ENCODE measurements at places on chromosomes 6 and 20.

GRCh38 chr6:144711661-144712060 lies 426.5 kb downstream of the UTRN start:
- no peak for DNase-seq

GRCh38 chr20:9117548-9117947 lies 48.7 kb downstream of the PLCB4 start:
- no peak for DNase-seq

- no peak for DNase-seq
Observed at GRCh38 chr6:168372889-168373288, 53.3 kb upstream of the DACT2 start.

DNA sequence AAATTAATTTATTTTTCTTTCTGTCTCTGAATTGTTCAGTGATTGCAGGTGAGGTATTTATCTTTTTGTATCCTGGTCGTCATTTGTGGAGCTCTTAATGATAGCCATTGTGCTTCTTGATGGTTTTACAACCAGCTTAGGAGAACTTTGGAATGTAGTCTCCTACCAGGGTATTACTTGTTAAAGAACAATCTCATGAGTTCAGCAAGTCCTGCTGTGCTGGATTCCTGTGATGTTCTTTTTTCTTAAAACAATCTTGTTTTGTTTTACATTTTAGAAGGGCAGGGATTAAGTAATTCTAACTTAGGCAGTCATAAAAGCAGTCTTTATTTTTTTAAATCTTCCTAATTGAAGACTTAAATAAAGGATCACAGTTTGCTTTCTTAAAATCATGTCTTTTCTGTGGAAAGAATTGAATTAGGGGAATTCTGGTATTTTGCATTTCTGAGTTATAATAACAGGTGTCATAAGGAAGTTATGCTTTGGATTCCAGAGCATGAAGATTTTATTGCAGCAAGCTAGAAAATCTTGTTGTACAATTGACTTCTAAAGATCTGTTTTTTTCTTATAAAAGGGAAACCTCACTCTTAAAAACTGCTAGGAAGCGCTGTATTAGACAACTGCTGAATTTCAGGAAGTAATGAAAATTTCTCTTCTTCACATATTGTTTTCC lies 23.7 kb downstream of the RIOK1 start:
- no peak for DNase-seq

- no peak for DNase-seq
Observed at GRCh38 chr6:108632441-108632840, 71.7 kb downstream of the FOXO3 start.

DNA sequence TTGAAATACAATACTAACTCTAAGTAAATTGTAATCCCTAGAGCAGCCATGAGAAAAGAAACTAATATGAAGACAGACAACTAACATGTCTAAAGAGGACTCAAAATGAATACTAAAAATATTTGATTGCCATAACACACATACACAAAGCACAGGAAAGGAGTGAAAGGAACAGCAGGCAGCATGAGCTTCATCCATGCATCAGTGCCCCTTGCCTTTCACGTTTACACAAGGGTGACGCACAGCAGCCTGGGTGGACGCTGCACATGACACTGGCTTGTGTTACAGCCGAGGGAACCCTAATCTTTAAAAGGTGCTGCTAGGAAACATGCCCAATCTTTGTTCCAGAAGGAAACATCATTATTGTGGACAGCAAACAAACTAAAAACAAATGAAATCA lies 123.5 kb downstream of the MAN1A1 start:
- DNase-seq = no peak

DNA sequence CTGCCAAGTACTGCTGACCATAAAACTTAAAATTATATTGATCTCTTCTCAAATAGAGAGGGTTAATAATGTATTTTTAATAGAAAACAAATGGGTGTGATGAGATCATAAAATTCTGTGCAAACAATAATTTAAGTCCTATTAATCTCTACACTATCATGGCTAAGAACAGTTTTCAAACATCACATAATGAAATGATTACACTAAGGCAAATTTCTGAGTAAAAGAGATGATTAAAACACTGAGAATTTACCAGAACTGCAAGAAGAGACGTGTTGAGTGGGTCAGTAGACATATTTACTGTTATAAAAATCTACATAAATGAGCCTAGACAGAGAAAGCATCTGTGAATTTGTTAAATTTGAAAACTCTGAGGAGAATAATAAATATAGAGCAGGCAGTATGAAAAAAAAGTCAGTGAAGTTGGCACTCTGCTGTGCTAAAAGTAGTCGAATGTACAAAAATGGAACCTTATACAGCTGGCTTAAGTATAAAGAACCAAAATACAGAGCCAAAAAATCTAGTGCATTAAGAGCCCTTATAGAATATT lies 302.6 kb upstream of the MANEA start:
- DNase-seq = no peak

DNA sequence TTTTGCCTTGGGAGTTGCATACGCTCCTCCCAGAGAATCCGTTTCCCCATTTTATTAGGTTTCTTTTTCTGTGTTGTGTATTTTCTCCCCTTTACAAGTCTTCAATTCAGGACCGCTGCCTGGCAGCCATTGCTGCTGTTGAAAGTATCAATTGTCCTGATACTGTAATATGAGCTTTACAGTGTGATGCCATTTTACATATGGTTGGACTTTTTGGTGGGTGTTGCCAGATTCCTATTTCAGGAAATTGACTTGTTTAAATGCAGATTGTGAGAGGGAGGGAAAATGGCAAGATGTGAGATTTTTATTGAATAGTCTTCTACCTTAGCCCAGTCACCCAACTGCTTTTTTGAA lies 1.2 kb downstream of the PANK2 start:
- no peak for DNase-seq
